ENCODE measurements at places on chromosomes 13 and 19.

DNA sequence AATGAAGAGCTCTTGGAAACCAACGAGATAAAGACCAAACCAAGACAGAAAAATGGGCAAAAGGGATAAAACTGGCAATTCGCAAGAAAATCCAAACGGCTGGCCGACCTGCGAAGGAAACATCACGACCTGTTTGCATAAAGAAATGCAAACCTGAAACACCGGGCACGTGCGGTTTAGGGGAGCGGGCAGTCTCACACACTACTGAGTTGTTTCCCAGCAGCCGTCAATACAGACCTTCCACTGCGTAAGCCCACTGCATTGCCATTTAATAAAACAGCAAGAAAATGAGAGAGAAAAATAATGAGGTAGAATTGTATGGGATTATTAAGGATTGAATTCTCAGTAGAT, 642 bp upstream of the PEG3 start:
- DNase-seq: no peak

DNA sequence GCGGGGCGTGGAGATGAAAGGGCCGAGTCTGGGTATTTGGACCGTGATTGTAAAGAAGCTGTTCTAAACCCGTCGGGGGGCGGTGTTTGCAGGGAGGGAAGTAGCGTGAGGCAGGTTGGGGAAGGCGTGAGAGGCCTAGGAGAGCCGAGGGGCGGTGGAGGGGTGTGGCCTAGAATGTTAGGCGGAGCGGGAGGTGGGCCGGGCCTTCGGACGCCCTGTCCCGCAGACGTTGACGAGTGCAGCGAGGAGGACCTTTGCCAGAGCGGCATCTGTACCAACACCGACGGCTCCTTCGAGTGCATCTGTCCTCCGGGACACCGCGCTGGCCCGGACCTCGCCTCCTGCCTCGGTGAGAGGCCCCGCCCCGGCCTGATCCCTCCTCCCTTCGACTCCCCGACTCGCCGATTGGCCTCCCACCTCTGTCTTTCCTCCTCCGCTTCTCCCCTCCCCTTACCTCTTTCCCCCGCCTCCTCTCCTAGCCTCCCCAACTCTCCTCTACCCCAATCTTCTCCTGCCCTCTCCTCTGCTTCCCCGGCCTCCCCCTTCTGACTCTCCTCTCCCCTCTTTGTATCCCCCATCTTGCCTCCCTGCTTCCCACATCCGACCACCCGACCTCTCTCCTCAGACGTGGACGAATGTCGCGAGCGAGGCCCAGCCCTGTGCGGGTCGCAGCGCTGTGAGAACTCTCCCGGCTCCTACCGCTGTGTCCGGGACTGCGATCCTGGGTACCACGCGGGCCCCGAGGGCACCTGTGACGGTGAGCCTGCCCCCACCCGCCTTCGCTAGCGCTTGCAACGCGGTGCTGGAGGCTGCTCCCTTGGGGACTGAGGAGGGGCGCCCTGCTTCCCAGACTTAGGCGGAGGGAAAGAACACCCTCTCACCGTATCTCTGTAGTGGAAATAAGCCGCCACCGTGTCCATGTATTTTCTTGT, 12.8 kb downstream of the LTBP4 start:
- DNase-seq: no peak

DNA sequence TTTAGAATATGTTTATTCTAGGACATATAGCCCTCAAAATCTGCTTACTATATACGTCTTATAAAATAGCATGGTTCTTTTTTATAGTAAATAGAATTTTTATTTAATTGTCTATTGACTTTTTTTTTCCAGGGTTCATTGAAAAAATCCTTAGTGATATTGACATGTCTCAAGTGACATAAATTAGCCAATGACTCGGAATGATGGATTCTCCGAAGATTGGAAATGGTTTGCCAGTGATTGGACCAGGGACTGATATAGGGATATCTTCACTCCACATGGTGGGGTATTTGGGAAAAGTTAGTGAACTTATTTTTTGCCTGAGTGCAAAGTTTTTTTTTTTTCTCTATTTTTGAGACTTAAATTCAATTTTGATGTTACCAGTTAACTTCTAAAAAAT, 3.2 kb downstream of the USPL1 start:
- no peak for DNase-seq

DNA sequence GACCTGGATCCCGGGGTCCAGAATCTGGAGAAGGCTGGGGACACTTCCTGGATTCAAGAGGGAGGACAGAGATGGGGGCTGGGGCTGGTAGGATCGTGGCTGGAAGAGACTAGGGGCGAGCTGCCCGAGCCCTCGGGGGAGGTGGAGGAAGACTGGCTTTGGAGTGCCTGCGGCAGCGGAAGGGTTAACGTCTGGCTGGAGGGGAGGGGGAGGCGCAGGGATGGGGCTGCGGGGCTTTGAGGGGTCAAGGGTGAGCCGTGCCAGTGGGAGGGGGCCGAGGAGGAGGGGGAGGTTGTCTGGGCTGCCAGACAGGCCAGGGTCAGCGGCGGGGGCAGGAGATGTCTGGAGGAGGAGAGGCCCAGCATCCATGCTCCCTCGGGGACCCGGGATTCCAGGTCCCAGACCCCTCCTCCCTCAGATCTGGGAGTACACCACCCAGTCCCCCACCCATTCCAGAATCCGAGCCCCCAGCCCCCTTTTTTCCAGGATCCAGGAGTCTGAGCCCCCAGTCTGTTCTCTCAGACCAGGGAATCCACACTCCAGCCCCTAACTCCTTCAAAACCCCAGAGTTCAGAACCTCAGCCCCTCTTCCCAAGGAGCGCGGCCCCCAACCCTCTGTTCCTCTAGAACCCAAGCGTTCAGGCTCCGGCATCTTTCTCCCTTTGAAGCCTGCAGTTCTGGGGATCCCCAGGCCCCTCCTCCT, 3.2 kb upstream of the SPACA6 start:
- no peak for DNase-seq

GRCh38 chr19:13652810-13653590, 111.3 kb upstream of the MRI1 start:
- DNase-seq: no peak

DNA sequence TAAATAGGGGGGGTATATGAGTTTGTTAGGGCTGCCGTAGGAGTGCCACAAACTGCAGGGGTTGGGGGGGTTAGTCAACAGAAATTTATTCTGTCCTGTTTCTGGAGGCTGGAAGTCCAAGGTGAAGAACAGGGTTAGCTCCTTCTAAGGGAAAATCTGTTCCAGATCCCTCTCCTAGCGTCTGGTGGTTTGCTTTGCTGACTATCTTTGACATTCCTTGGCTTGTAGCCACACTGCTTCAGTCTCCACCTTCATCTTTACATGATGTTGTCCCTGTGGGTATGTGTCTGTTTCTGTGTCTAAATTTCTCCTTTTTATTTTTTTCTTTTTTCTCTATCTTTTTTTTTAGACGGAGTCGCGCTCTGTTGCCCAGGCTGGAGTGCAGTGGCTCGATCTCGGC, 8.1 kb upstream of the ICAM1 start:
- no peak for DNase-seq

DNA sequence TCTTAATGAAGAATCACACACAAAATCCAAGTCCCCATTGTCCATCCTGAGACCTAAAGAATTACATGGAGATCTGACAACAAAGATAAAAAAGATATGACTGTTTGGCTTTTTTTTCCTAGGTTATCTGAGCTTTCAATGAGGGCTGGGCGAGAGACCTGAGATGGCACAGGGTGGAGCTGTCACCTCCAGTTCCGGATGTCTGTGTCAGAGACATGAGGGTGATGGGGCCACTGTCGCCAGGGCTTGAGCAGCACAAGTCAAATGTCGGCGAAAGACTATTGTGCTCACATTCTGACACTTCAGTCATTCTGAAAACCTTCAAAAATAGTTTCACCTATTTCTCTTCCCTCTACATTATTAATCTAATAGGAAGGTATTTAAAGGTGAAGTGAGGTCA, 65.7 kb downstream of the SLC7A1 start:
- DNase-seq: no peak

Data from AG09309 (cell line).